ENCODE measurements at places on chromosomes 2 and 18.
A peak's percentile ranks its signal among the peaks of the same experiment; 100 is the strongest.

- DNase-seq: no peak
Measured at GRCh38 chr2:129135017-129135416, 816.3 kb upstream of the HS6ST1 start.

GRCh38 chr2:78408795-78409118, 616.7 kb upstream of the REG3G start:
- DNase-seq: no peak

- DNase-seq: no peak
Measured at GRCh38 chr2:157424374-157424773, 19.5 kb downstream of the CYTIP start.

- no peak for DNase-seq
Measured at GRCh38 chr18:24992491-24992890, 359.5 kb downstream of the ZNF521 start.

DNA sequence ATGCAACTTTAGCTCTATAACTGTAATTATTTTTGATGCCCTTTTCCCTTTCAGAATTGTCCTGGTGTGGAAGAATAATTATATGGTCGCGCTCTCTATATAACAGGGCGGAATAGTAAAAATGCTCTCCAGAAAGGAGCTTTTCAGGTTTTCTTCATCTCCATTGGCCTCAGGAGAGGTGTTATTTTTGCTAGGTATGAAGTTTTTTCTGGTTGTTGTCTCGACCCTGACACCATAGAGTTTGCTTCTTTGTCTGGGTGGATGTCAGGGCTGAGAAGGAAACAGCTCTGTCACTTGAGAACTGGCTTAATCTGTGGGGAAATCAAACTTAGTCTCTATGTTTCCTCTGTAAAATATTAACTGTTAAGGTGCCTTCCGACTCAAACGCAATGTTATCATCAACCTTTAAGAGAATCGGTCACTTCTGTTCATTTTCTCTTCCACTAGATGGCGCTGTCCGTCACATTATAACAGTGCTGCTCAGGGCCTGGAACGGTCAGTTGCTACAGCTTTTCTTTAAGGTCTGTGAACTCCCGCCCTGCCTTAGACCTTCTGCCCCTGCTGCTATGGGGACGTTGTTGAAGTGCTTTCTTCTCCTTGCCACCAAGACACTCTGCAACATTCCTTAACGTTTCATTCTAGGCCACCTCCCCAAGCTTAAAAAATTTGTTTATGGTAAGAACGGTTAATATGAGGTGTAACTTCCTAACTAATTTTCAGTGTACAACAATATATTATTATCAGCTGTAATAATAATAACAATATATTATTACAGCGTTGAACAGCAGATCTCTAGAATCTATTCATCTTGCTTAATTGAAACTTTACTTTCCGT, 23.8 kb upstream of the SERPINB12 start:
- DNase-seq: peak; percentile 78

DNA sequence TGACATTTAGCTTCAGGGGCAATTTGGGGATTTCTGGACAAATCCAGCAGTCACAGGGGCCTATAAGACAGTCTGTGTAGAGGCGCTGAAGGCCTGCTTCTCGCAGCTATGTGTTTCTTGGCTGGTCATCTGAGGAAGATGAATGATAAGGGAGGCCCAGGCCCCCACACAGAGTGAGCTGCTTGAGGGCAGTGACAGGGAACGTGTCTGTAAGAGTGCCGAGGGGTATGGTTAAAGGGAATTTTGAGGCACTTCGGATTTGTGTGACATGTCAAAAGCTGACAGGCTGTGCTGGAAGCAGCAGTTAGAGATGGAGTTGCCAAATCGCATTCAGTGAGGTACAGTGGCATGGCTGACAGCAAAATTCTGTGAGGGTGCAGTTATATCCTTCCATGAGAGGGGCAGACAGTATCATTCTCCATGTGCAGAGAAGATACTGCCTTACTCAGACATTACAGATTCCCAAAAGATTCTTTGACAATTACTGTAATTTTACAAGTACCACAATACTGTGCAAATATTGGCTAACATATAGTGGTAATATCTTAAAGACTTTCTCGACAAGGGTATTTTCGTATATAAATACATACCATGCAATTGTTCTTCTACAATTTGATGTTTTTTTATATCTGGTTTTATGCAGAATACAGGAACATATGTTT, 74.0 kb downstream of the CERS6 start:
- DNase-seq: no peak

GRCh38 chr2:191018643-191019119, 4.7 kb upstream of the STAT1 start:
- DNase-seq: no peak

DNA sequence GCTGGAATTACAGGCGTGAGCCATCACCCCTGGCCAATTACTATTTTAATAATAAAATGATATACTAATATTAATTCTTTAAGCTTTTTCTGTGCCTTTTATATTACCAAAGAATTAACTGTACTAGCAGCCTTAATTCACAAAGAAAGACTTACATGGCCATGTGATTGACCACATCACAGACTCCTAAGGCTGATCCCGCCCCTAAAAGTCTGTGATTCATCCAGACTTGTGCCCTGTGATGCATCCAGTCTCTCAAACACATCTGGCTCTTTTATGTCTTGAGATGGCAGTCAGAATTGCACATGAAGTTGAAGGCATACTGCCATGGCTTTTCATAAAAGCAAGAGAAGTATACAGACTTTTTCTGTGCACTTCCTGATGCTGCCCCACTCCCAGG, 91.7 kb downstream of the DTNA start:
- DNase-seq: no peak

GRCh38 chr2:124193706-124194105, 168.6 kb downstream of the CNTNAP5 start:
- DNase-seq: no peak

- no peak for DNase-seq
Measured at GRCh38 chr2:60548845-60549237, 4.6 kb downstream of the BCL11A start.

DNA sequence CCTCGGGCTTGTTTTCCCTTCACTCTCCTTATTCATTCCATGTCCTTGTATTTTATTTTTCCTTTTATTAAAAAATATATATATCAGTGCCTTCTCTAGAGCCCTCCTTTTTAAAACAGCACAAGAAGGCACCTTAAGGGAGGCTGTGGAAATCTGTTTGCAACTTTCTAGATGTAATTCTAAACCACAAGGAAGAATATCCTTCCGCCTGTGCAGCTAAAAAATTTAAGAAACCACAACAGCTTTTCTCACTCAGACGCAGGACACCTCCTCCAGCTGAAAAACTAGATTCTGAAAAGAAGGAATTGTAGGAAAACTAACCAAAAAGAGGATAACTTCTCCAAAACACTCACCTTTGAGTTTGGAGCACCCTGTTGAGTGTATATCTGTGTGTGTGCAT, 142.2 kb downstream of the BCL11A start:
- no peak for DNase-seq

- no peak for DNase-seq
Measured at GRCh38 chr18:73626859-73627258, 520.8 kb downstream of the FBXO15 start.

- no peak for DNase-seq
Measured at GRCh38 chr2:9236045-9236344, 29.4 kb downstream of the ASAP2 start.

GRCh38 chr2:129113776-129114175, 795.1 kb upstream of the HS6ST1 start:
- DNase-seq: no peak

GRCh38 chr18:3424280-3424890, 25.6 kb upstream of the TGIF1 start:
- no peak for DNase-seq

GRCh38 chr2:212912445-212913103, 238.8 kb downstream of the IKZF2 start:
- no peak for DNase-seq

DNA sequence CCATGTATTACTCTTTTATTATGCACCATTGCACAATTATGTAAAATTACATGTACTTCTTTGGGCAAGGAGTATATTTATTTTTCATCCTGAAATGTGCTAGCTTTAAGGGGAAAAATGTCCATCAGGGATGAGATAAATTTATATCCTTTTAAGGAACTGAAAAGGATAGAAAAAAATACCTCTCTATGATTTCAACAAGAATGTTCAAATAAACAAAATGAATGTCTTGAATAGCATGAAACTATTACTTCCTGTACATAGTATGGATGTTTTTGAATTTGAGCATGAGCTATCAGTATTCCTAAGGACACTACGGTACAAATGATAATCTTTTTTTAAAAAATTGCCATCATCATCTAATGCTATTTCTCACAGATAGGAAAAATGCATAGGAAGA, 1611.9 kb upstream of the ZEB2 start:
- no peak for DNase-seq

DNA sequence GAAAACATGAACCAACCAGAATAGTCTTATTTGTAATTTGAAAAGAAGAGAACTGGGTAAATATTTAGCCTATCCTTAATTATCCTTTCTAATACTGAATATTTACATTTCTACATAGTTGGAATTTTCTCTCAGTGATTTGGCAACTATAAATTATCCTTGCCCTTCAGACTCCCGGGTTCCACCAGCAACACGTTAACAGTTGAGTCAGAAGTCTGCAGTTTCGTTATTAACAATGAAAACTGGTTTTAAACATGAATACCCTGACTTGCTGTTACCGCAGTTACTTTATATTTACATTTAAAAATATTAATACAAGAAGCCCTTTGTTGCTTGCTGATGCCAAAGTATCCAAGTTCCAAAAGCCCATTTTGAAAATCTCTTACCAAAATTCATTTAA, 673.0 kb downstream of the ARHGAP15 start:
- DNase-seq: no peak

- no peak for DNase-seq
Measured at GRCh38 chr18:35736696-35737095, 155.2 kb downstream of the GALNT1 start.

DNA sequence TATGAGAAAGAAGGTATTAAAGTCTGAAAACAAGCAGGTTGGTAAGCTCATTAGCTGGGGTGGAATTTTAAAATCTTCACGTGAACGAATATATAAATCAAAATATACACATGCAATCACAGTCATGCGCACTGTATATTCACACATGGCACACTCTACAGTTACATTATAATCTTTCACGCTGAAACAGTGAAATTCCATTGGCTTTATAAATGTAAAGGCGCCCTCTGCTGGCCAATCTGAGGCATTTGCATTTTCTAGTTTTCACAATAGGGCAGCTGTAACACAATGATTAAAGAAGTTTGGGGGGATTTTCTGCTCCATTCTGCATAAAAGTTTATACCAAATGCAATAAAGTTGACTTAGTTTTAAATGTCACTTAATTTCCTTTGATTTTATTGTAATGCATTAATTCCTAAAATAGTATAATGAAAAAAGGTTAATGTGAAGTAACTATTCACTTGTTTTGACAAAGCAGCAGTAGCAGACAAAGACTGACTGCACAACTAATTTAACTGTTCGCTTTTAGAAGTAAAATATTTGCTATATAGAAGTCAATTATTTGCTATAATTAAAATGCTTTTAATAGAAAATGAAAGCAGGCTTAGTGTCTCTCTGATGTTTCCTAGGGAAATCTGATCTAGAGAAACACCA, 17.2 kb downstream of the IFIH1 start:
- peak; percentile 41 for DNase-seq

- DNase-seq: no peak
Measured at GRCh38 chr2:62149708-62150107, 46.2 kb upstream of the B3GNT2 start.

- DNase-seq: no peak
Measured at GRCh38 chr18:38575023-38575422, 1009.4 kb upstream of the CELF4 start.

GRCh38 chr18:7824970-7825369, 257.9 kb downstream of the PTPRM start:
- no peak for DNase-seq

- no peak for DNase-seq
Measured at GRCh38 chr18:13405305-13406038, 186.9 kb downstream of the LDLRAD4 start.

DNA sequence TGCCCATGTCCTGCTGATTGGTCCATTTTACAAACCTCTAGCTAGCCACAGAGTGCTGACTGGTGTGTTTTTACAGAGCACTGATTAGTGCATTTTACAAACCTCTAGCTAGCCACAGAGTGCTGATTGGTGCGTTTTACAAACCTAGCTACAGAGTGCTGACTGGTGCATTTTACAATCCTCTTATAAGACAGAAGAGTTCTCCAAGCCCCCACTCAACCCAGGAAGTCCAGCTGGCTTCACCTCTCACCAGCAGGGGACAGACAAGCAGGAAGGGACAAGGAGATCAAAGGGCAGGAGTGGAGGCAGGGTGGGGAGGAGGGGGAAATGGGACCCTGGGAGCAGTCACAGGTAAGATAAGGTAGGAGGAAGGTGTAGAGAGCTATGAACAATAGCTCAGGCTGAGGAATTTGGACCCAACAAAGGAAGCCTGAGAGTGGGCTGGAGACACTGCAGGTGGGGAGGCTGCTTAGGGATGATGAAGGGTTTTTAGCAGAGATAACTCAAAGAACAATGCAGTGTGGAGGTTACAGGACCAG, 37.1 kb downstream of the SH2D6 start:
- no peak for DNase-seq

GRCh38 chr2:119525614-119526013, 1.3 kb upstream of the SCTR start:
- no peak for DNase-seq

DNA sequence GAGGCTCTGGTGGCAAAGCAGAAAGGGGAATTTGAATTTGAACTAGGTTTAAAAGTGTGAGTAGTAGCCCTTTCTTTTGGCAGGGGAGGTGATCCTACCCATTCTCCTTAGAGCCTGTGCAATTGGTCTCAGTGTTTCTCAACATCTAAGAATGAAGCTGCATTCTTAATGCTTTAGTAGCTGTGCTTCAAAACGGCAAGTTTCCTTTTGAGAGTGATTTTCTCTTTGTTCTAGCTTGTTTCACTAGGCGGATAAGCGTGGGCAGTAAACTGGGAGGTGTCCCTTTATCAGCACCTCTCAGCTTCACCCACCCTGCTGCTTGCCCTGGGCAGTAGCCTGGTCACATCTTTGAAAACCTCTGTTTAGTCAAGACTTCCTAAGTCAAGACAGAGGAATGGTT, 6.7 kb downstream of the CRIM1 start:
- no peak for DNase-seq

Data from HCT116 (cell line).